WTC11 (cell line): ENCODE measurements at places on chromosomes 6 and 20.

DNA sequence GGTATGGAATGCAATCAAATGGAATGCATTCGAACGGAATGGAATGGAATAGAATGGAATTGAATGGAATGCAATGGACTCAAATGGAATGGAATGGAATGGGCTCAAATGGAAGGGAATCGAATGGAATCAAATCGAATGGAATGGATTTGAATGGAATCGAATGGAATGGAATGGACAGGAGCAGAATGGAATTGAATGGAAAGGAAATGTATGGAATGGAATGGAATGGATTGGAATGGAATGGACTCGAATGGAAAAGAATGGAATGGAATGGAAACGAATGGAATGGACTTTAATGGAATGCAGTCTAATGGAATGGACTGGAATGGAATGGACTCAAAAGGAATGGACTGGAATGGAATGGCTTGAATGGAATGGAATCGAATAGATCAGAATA lies 18.3 kb upstream of the DEFB115 start:
- no peaks in the 10 kb centered on the region for H3K4me1 ChIP-seq
- H3K4me3 ChIP-seq, result no peak overlapping the region
- H3K36me3 ChIP-seq, result no peaks in the 10 kb centered on the region

DNA sequence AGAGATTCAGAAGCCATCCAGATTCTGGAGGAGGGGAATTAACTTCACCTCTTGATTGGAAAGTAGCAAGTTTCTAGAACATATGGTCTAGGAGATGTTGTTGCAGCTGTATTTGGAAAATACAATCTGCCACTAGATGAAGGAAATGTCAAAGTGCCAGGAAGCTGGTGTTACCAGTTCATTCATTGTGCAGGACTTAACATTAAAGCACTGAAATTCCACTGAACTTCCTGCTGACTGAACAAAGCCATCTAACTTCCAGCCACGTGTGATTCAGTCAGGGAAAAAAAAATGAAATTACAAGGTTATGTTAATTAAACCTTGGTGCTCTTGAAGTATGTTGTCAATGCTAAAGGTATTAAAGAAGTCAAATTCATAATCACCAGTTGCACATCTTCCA lies 321.5 kb upstream of the SASH1 start:
- H3K4me1 ChIP-seq, result peaks cover 8% of the 10 kb centered on the region
- H3K4me3 ChIP-seq, result no peak overlapping the region
- DNase-seq, result no peak
- H3K27me3 ChIP-seq, result no peaks in the 10 kb centered on the region

DNA sequence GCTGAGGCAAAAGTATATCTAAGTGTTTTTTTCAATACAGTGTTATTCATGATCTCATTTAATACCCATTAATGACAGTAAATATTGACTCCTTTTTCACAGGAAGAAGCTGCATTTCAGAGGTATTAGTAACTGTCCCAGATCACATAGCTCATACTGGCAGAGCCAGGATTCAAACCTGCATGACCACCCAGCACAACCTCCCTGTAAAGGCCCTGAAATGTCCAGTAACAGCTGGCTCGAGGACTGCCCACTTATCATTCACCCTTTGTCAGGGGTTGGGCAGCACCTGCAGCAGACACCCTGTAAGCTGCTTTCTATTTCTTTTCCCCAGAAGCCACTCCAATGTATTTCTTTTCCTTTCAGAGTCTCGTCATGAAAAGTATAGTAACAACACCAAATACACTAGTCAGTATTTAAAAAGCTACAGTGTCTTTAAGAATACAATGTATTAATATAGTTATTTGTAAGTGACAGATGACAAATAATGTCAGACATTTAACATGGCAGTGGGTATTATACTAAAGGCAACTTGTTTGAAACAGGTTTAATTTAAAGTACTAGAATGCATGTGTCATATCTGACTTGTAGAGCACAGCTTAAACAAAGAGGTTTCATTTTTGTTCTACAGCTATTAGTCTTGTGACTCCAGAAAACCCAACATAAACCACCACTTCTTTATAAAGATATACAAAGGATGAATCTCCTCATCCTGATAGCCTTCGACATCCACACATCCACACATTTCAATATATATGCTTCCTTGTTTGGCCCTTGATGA lies 841.6 kb upstream of the GJE1 start:
- no peaks in the 10 kb centered on the region; the same call in 1 of the 2 replicates for H3K27me3 ChIP-seq
- peaks cover 31% of the 10 kb centered on the region for H3K36me3 ChIP-seq
- no peaks in the 10 kb centered on the region for H3K4me1 ChIP-seq
- H3K27ac ChIP-seq, result no peak overlapping the region
- H3K4me3 ChIP-seq, result no peak overlapping the region
- no peak for DNase-seq

DNA sequence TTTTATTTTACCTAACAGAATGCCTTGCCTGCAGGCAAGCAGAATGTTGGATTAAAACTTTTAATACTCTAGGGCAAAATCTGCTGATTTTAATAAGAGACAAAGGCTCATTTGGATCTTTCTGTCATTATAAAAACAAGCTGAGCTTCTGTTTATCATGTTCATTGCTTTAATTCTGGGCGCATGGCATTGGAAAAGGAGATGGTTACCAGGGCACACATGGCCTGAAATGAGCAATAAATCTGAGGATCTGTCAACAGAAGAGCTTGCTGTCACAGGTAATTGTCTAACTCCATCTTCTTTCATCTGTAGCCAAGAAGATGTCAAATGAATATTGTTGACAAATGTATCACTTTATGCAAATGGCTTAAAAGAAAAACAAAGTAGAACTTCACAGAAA lies 439.6 kb downstream of the DOK5 start:
- H3K4me3 ChIP-seq, result no peak overlapping the region
- H3K27me3 ChIP-seq, result peaks cover 13% of the 10 kb centered on the region
- H3K36me3 ChIP-seq, result peaks cover 77% of the 10 kb centered on the region
- H3K4me1 ChIP-seq, result no peaks in the 10 kb centered on the region

GRCh38 chr6:14447240-14447639 lies 329.7 kb downstream of the CD83 start:
- no peak for DNase-seq
- H3K27ac ChIP-seq, result no peak overlapping the region
- H3K4me3 ChIP-seq, result no peak overlapping the region
- peaks cover 22% of the 10 kb centered on the region for H3K36me3 ChIP-seq

DNA sequence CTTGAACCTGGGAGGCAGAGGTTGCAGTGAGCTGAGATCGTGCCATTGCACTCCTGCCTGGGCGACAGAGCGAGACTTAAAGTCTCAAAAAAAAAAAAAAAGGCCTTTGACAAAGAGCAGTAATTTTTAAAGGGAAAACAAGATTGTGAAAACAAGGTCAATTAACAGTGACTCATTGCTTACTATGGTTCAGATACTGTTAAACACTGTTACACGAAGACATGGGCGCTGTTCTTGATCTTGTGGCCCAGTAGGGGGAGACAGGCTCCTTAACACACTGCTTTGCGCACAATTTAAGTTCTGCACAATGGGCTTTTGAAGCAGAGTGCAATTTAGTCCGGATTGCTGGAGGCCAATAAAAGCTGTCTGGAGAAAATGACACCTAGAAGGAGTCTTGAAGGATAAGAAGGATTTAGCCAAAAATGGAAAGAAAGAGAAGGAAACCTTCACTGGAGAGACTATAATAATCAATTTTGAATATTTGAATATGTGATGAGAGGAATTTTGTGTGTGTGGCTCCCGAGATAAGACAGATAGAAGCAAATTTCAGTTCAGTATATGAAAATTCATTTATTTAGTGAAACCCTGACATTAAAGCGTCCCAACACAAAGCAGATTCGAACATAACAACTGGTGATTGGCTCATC lies 6.0 kb upstream of the LATS1 start:
- H3K27me3 ChIP-seq, result no peaks in the 10 kb centered on the region
- 0 out of 2 replicates have a peak overlapping the region, but pooled peaks have one; percentile 64 for H3K27ac ChIP-seq
- no peak overlapping the region for H3K4me3 ChIP-seq

GRCh38 chr6:103854059-103854458 lies 1005.7 kb downstream of the HACE1 start:
- no peaks in the 10 kb centered on the region for H3K36me3 ChIP-seq
- no peak overlapping the region for H3K4me3 ChIP-seq
- H3K4me1 ChIP-seq, result no peaks in the 10 kb centered on the region
- no peak for DNase-seq
- no peaks in the 10 kb centered on the region for H3K27me3 ChIP-seq

DNA sequence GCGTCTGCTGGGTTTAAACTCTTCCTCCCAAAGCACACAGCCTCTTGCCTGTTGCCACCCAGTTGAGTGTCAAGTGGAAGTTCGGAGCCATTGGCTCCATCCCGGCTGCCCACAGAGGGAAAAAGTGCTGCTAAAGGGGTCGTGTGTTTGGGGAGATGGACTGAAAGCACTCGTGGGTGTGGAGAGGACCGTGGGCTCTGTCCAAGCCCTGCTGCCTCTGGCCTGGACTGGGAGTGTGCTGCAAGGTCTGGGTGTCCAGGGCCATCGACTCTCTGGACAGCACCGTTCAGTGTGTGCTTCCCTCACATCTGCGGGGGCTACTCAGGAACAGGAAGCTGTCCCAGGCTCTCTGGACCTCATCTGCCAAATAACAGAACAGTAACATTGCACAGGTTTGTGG lies 269.3 kb downstream of the DLL1 start:
- H3K4me1 ChIP-seq, result peaks cover under 1% of the 10 kb centered on the region
- peaks cover 2% of the 10 kb centered on the region for H3K27me3 ChIP-seq
- no peak overlapping the region for H3K4me3 ChIP-seq

DNA sequence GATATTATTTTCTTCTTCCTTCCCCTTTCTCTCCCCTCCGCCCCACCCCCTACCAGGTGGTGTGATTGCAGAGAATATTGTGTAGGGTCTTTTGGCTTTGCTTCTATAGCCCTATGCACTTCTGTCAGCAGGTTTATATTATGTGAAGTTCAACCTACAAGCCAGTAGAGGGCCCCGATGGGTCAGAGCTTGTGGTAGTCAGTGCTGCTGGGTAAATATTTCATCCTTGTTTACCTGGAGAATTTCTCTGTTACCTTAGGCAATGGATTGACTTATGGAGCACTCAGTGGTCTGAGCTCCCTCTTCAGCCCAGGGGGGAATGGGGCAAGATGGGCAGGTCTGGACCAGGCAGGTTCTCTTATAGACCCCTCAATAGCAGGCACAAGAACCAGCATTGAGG lies 720.9 kb downstream of the GRIK2 start:
- DNase-seq, result peak; percentile 23
- H3K27ac ChIP-seq, result no peak overlapping the region
- no peaks in the 10 kb centered on the region for H3K36me3 ChIP-seq
- no peaks in the 10 kb centered on the region for H3K27me3 ChIP-seq

DNA sequence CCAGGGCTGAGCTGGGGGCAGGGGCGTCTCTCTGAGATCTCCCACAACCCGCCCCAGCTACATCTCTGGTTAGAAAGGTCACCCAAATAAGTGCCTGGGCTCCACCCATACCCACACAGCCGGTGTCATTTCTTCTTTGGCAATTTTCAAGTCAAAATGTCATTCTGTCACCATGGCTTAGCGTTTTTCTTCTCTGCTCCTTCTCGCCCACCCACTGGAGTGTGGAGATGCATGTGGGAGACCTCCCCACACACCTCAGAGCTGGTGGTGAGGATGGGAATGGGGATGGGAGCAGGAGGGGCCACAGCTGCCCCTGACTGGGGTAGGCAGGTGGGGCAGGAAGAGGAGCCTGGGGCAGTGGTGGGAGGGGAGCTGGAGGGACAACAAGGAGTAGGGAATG lies 63.1 kb downstream of the CPNE5 start:
- H3K4me3 ChIP-seq, result no peak overlapping the region
- DNase-seq, result no peak
- H3K4me1 ChIP-seq, result peaks cover 34% of the 10 kb centered on the region
- no peaks in the 10 kb centered on the region for H3K27me3 ChIP-seq

DNA sequence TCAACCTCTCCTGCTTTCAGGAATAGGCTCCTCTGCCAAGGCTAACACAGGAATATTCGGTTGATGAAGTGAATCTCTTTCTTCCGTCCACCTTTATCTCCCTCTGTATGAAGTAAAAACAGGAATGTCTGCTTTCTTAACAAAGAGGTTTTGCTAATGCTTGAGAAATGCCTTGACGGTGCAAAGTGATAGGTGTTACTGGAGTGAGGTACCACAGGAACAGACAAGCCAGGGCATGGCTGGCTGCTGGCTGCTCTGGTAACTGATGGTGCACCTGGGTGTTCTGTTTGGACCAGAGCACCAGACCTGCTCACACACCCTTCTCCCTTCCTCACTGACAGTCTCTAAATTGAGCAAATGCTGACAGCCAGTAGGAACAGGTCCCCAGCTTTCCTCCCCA lies 174.0 kb upstream of the FBXL4 start:
- H3K36me3 ChIP-seq, result no peaks in the 10 kb centered on the region
- H3K27me3 ChIP-seq, result 0 out of 2 replicates have a peak, but pooled peaks cover 3% of the 10 kb centered on the region
- peaks cover 3% of the 10 kb centered on the region for H3K4me1 ChIP-seq
- no peak overlapping the region for H3K4me3 ChIP-seq

DNA sequence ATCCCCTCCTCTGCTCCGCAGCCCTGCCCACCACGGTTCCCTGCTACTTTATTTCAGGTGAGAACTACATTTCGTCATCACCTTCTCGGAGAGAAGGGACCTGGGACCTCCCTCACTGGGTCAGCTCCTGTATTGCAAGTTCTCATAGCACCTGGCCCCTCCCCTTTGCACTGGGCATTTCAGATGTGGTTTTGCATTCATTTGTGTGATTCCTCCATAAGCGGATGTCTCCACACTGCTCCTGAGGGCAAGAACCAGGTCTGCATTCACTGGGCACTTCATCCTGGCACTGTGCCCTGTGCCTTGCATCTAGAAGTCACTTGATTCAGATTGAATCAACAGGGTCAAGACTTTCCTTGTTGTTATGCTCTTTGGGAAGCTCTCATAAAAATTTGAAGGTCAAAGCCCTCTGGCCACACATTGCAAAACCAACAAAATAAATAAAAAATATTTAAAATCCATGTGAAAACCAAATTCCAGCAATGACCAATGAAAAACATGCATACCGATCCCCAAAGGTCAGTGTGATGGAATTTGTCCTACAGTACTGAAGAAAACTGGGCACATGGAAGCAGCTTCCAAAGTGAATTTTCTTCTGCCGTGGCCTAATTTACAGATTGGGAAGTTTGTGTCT lies 89.1 kb upstream of the F13A1 start:
- H3K36me3 ChIP-seq, result no peaks in the 10 kb centered on the region
- no peak for DNase-seq
- H3K27me3 ChIP-seq, result no peaks in the 10 kb centered on the region
- H3K4me1 ChIP-seq, result peaks cover 7% of the 10 kb centered on the region

DNA sequence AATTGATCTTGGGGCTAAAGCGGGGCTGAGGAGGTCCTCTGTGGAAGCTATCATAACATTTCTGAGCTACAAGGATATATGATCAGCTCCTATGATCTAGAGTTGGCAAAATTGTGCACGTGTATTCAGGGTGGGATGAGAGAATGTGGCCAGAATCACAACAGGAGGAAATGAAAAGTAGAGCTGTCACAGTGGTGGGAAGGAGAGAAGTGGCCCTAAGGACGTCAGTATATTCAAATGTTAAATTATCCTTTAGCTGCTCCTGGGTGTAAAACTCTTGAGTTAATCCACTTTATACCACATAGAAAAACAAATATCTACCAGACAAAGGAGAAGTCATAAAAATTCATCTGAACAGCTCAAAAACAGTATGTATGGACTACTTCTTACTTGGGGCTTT lies 14.8 kb upstream of the POPDC3 start:
- no peaks in the 10 kb centered on the region for H3K27me3 ChIP-seq
- no peak overlapping the region for H3K27ac ChIP-seq
- H3K36me3 ChIP-seq, result 0 out of 2 replicates have a peak, but pooled peaks cover 4% of the 10 kb centered on the region
- H3K4me3 ChIP-seq, result no peak overlapping the region

- H3K27me3 ChIP-seq, result no peaks in the 10 kb centered on the region
- peaks cover 5% of the 10 kb centered on the region; the same call in 1 of the 2 replicates for H3K4me1 ChIP-seq
- no peak overlapping the region for H3K4me3 ChIP-seq
- H3K36me3 ChIP-seq, result no peaks in the 10 kb centered on the region
- no peak for DNase-seq
Observed at GRCh38 chr6:133769463-133769862, 119.5 kb upstream of the TCF21 start.
